ENCODE measurements at places on chromosomes 11 and 22.
A peak's percentile ranks its signal among the peaks of the same experiment; 100 is the strongest.

DNA sequence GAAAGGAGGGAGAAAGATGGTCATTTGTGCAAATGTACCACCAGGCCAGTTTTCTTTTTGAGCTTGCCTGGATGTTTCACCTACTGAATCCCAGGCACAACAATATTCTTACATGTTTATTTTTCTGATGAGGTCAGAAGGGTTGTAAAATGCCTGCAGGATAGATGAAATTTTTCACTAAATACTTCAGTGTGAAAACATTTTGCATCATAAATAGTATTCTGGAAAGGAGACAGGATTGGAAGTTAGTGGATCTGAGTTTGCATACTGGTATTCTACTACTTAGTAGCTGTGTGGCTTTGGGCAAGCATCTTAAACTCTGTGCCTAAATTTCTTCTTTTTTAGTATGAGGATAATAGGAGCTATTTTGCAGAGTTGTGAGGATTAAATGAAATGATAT is 24.8 kb downstream of the RNF169 start:
- DNase-seq: no peak

- DNase-seq: no peak
Observed at GRCh38 chr11:64661146-64661545, 61.9 kb downstream of the NRXN2 start.

DNA sequence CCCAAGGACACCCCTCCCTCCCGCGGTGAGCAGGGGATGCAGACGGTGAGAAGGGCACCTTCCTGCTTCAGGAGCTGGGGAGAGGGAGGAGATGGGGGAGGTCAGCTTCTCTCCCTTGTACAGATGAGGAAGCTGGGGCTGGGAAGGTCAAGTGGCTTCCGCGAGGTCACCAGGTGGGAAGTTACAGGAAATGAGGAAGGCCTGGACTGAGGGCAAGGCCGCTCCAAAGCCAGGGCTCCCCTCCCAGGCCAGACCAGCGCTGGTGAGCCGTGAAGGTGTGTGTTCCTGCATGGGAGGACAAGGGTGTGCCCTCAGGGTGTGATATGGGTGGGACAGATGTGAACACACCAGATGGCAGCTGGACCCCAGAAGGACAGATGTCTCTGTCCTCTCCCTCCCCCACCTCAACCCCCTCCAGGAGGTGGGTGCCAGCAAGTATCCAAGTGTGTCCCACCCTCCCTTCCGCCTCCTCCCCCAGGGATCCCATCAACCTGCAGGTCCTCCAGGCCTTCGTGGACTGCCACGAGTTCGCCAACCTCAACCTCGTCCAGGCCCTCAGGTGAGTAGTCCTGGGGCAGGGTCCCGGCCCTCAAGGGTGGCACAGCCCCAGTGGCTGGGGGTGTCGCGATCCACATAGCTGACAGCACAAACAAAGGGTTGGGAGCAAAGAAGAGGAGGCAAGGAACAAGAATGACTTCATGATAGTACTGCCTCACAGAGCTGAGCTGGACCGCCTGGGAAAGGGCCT is 16.6 kb downstream of the CYTH4 start:
- no peak for DNase-seq

- DNase-seq: no peak
Observed at GRCh38 chr22:26322179-26322905, 106.7 kb upstream of the ASPHD2 start.

DNA sequence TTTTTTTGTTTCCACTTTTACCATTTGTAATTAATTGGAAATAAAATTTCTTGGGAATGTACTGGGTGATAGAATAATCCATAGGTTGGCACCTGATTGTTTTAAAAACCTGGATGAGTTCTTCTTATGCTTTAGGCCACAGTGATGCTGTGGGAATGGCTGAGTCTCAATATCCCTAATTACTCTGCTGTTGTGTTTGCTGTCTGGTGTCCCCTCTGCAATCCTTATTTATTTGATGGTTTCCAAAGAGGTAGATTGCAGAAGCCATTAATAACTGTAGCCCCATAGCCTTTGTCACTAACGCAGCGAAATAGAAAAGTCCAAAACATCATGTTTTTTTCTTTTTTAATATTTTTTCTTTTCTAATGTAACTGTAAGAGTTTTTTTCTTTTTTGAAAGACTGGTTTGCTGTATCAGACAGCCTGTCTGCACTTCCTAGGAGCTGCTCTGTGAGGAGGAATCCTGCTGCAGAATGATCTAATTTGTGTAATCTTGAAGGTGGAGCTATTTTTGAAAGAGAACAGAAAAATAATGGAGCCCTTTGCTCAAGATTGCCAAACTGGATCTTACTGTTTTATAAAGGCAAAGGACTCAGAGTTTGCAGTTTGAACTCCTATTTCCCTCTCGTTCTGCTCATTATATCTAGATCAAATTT is 14.9 kb downstream of the PACS1 start:
- no peak for DNase-seq

GRCh38 chr22:48424201-48424627 is 1403.5 kb downstream of the BRD1 start:
- DNase-seq: no peak

DNA sequence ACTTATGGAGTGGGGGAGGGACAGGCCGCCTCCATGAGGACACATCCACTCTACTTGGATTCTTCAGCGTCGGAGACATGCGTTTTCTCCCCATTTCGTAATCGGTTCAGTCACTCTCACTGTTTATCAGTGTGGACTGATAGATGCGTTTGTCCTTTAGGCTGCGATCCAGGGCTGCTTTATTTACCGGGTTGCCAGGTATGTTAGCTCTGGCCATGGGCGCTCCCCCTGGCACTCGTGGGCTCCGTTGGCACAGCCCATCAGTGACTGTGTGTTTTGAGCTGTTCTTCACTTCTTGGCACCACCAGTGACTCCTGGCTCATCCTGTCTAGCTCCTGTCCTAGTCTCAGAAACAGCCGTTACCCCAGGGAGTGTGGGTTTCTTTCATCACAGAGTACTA is 1203.3 kb downstream of the BRD1 start:
- DNase-seq: no peak

GRCh38 chr22:37746366-37747079 is 49.7 kb downstream of the TRIOBP start:
- DNase-seq: peak; percentile 18

DNA sequence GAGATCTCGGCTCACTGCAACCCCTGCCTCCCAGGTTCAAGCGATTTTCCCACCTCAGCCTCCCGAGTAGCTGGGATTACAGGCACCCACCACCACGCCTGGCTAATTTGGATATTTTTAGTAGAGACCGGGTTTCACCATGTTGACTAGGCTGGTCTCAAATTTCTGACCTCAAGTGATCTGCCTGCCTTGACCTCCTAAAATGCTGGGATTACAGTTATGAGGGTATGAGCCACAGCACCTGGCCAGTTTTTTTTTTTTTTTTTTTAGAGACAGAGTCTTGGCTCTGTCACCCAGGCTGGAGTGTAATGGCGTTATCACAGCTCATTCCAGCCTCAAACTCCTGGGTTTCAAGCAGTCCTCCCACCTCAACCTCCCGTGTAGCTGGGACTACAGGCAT is 54.9 kb upstream of the PRR5 start:
- DNase-seq: no peak

DNA sequence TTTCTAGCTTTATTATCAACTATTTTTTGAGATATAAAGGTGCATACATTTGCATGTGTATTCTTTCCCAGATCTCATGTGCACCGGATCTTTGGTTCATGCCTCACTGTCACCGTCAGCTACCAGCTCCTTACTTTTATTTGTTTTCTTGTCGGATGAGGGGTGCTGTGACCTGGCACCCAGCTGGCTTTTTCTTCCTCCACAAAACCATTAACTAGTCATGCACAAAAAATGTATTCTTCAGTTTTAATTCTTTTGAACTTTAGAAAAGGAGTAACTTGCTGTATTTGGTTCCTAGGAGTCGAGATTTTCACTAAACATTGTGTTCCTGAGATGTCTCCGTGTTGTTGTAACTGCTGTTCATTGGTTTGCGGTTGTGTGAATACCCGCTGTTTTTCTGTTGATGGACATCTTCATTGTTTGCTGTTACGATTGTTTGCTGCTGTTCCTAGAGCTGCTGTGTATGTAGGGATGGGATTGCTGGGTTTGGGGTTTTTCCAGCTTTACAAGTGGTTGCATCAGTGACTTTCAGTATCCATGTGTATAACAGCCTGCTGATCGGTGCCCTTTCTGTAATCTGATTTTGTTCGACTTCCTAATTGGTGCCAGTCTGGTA is 39.4 kb downstream of the MOV10L1 start:
- no peak for DNase-seq

GRCh38 chr11:102929166-102929565 is 26.4 kb downstream of the MMP13 start:
- DNase-seq: no peak

- DNase-seq: no peak
Observed at GRCh38 chr11:119149018-119149785, at the start of gene ABCG4. Gene ABCG4 (plus strand): TSS chr11:119149052. CDS start chr11:119149966, 914 bp downstream.

- DNase-seq: no peak
Observed at GRCh38 chr11:836700-837099, 3.9 kb downstream of the CD151 start.

DNA sequence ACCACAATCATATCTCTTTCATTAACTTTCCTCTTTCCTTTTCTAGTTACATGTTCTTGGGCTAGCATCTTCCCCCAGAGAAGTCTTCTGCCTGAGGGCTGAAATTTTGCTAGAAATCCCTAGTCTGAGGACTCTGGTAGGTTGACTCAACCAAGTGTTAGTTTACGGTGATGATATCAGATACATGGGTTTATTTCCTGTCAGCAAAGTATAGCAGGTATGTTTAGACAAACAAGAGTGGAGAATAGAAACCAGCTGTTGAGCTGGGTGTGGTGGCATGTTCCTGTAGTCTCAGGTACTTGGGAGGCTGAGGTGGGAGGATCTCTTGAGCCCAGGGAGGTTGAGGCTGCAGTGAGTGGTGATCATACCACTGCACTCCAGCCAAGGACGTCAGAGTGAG is 11.2 kb downstream of the FOLR1 start:
- DNase-seq: no peak

DNA sequence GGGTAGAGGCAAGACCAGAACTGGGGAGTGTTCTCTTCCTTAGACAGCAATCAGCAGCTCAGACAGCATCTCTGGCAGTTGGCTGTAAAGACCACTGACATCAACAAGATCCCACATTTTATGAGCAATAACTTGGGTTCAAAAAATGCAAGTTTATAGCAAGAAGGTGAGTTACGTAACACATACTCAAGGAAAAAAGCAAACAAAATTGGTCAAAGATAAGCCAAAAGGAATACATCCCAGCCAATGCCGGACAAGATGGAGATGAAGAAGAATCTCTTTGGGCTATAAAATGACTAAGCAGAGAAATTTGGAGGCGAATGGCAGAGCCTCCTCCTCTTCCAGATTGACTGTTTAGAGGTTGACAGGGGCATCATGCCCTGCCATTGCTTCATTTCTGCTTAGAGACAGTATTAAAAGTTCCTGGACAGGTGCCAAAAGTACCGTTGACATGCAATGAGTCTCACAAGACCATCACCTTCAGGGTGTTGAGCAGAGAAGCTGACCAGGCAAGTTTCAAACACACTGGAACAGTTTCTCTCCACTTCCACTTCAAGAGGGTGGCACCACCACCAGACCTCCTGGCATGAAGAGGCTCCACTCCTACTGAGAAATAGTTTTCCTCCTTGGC is 55.9 kb downstream of the ENDOD1 start:
- DNase-seq: no peak

DNA sequence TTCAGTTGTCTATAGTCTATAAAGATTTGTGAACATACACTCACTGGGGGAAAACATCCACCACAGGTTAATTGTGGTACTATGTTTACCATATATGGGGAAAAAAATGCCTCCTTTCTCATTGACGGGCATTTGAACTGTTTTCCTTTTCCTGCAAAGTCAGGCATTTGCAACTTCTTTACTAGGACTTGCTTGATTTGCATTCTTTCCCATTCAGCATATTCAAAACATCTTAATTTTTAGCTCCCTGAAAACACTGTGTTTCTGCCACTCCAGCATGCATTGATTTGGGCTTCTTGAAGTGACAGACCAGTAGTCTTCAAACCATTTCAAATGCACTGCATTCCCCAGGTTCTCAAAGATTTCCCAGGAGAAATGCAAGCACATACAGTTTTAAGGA is 67.6 kb downstream of the INSC start:
- no peak for DNase-seq

DNA sequence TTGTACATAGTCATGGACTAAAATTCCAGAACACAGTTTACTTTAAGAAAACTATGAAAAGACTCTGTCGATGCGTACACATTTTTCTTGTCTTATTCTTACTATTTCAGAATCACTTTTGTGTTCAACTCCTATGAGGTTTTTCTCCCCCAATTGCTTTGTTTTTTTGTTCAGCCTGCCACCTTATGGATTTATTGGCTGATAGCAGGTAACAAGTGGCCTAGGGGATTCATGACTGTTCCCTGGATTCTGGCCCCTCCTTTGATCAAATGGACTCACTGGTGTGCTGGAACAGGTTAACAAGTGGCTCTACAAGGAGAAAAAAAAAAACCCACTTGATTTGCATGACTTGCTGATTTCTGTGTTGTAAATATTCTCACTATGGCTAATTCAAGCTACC is 10.6 kb downstream of the MMP20 start:
- no peak for DNase-seq

GRCh38 chr11:79546351-79546750 is 105.5 kb upstream of the TENM4 start:
- no peak for DNase-seq

- no peak for DNase-seq
Observed at GRCh38 chr11:130874396-130874795, 41.9 kb downstream of the SNX19 start.

- DNase-seq: no peak
Observed at GRCh38 chr11:115618428-115618827, 114.2 kb upstream of the CADM1 start.

- peak; percentile 41 for DNase-seq
Observed at GRCh38 chr11:118608360-118609227, 1.2 kb downstream of the PHLDB1 start.

GRCh38 chr22:42977569-42977968 is 37.4 kb downstream of the PACSIN2 start:
- DNase-seq: no peak

DNA sequence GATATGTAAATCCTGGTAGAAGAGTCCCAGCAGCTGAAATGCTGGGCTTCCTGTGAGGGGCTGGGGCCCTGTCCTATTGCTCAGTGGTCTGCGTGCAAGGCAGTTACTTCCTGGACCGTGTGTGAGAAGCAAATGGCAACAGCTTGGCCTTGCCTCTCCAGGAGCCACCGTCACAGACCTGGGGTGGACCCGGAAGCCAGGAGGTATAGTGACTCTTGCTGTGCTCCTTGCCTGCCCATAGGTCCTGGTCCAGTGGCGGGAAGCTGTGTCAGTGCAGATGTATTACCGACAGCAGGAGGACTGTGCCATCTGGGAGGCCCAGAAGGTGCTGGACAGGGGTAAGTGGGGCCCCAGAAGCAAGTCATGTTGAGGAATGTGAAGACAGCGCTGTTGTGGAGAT is 54.3 kb downstream of the PISD start:
- DNase-seq: no peak

- DNase-seq: peak; percentile 2
Observed at GRCh38 chr11:83836883-83837654, 550.9 kb upstream of the CCDC90B start.

- DNase-seq: no peak
Observed at GRCh38 chr11:128904656-128905344, 13.6 kb downstream of the KCNJ5 start.

Data from stimulated activated CD4-positive, alpha-beta T cell treated with anti-CD3 and anti-CD28 coated beads, Interleukin-2, amount 100 ng/mL, for 48 hours (primary cell).